ENCODE measurements at places on chromosomes 5 and 9. TPM values are rescaled to one million over a fixed set of nuclear protein-coding genes. Genes with fewer than 3 reads are reported as not detected.

The TIMD4 gene
- total RNA-seq = 2.2 TPM

The PPP2R2B gene
- not detected for total RNA-seq

The EGFLAM gene
- 21.8 TPM for total RNA-seq

The ADAMTS2 gene
- 40.1 TPM for total RNA-seq

The GALT gene
- 31.8 TPM for total RNA-seq

The INSL6 gene
- not detected for total RNA-seq

The ARID3C gene
- total RNA-seq = not detected

The NRG2 gene
- 4.1 TPM for total RNA-seq

The MTX3 gene
- 15.4 TPM for total RNA-seq

The ZNF462 gene
- total RNA-seq = 14.2 TPM

The NME5 gene
- 2.0 TPM for total RNA-seq

The SLC46A2 gene
- total RNA-seq = not detected

The ISCA1 gene
- 96.7 TPM for total RNA-seq

The PCDHA12 gene
- total RNA-seq = 0.22 TPM

The ANKRD34B gene
- not detected for total RNA-seq

The SPATA31E1 gene
- total RNA-seq = not detected

The IL5 gene
- total RNA-seq = not detected

The BRINP1 gene
- total RNA-seq = not detected

The LARP1 gene
- 108 TPM for total RNA-seq

The ALDH1A1 gene
- total RNA-seq = 112 TPM

The IL7R gene
- total RNA-seq = 18.4 TPM

The ADAMTS6 gene
- total RNA-seq = 1.9 TPM

The KIF4B gene
- total RNA-seq = not detected

The FNIP1 gene
- 78.4 TPM for total RNA-seq

The SPATA9 gene
- total RNA-seq = 4.7 TPM

The ZBED3 gene
- total RNA-seq = 27.0 TPM

The PCDHB6 gene
- total RNA-seq = 0.85 TPM

The SLC6A18 gene
- total RNA-seq = not detected

The ANKRD55 gene
- not detected for total RNA-seq

The CKMT2 gene
- 2.0 TPM for total RNA-seq

The ORM2 gene
- not detected for total RNA-seq

All from subcutaneous adipose tissue (tissue), 4 donors.